ENCODE measurements at places on chromosomes 4 and X.

- no peak for DNase-seq
Measured at GRCh38 chr4:181949704-181950312, 293.4 kb upstream of the TENM3 start.

- no peak for DNase-seq
Measured at GRCh38 chr4:56656346-56656643, 24.8 kb downstream of the HOPX start.

- no peak for DNase-seq
Measured at GRCh38 chrX:108131471-108131870, 39.9 kb downstream of the ATG4A start.

- DNase-seq: peak; percentile 40
Measured at GRCh38 chr4:79576429-79576753, 168.4 kb upstream of the GK2 start.

- DNase-seq: no peak
Measured at GRCh38 chr4:51884055-51884454, 41.1 kb downstream of the DCUN1D4 start.

GRCh38 chr4:181528570-181529184 lies 714.5 kb upstream of the TENM3 start:
- DNase-seq: peak; percentile 55

DNA sequence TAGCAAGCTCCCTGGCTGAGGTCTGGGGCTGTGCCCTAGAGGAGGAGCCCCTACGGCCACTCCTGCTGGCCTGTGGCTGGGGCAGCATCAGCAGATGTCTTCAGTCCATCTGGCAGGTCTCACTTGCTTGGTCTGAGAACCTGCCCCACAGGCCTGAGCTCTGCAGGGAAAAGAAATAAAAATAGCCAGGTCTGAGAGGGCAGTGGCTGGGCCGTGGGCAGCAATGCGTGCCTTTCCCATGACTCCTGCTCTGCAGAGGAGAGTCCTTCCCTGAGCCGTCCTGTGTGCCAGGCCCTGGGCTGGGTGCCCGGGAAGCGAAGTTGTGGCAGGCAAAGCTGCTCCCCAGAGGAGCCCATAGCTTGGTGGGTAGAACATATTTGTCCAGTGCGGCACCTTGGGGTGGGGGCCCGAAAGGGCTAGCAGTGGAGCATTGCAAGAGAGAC lies 11.3 kb upstream of the KIAA0232 start:
- no peak for DNase-seq

GRCh38 chr4:77126809-77127208 lies 30.2 kb upstream of the CCNG2 start:
- no peak for DNase-seq

DNA sequence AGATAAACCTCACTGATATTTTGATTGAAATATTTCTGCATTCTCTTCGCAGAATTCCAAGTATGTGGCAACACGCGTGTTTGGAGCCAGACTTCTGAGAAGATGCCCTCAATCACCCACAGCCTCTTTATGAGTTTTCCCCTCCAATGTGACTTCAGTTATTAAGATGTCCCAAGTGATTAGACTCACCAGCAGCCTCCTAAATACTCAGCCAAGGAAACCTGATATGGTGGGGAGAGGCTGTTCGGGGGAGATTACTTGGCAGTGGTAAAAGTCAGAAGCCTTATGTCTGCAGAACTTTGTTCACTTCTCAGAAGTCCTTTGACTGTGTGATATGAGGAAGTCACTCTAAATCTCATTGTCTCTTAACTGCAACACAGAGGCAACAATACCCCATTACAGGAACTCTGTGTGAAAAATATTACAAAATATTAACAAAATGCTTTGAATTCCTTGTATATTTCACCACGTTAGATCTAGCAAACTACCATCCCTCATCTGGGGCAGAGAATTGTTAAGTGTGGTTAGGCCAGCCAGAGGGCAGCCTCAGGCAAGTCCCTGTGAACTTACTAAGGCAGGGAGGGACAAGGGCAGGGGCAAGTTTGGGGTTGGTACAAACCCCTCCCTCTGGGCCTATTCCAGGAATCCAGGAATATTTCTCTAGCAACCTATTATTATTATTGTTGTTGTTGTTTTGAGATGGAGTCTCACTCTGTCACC lies 151.4 kb upstream of the USP9X start:
- DNase-seq: peak; percentile 46

DNA sequence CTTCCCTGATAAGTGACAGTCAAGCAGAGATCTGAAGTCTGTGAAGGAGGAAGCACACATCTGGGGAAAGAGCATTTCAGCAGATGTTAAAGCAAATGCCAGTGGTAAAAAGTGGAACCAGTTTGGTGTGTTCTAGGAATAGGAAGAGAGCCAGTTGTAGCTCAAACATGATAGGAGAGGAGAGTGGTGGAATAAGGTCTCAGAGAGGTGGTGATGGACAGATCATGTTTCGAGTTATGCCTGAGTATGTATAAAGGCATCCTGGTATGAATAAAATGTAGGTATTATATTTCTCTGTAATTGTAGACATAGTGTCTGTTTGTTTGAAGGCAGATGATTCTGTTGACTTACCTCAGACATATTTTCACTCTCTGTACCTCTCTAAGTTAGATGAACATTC lies 89.1 kb downstream of the LARP7 start:
- DNase-seq: no peak

- no peak for DNase-seq
Measured at GRCh38 chr4:112329672-112330375, 32.7 kb downstream of the ALPK1 start.

DNA sequence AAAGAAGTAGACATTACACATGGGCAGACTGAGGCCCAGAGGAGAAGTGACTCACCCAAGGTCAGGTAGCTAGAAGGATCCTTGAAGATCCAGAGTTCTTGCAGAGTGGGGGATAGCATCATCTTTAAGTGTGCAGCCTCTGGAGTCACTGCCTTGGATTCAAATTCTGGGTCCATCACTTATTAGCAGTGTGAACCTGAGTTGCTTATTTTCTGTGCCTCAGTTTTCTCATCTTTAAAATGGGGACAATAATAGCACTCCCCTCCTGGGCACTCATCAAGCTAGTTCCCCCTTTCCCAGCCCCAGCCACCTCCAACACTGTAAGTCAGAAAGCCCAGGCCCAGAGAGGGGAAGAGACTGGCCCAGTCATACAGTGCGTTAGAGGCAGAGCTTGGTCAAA lies 141.8 kb upstream of the PJA1 start:
- no peak for DNase-seq
